Mammary epithelial cell (primary cell): ENCODE measurements at places on chromosomes 3 and 15. TPM values are rescaled to one million over a fixed set of nuclear protein-coding genes. Genes with fewer than 3 reads are reported as not detected.

DNA sequence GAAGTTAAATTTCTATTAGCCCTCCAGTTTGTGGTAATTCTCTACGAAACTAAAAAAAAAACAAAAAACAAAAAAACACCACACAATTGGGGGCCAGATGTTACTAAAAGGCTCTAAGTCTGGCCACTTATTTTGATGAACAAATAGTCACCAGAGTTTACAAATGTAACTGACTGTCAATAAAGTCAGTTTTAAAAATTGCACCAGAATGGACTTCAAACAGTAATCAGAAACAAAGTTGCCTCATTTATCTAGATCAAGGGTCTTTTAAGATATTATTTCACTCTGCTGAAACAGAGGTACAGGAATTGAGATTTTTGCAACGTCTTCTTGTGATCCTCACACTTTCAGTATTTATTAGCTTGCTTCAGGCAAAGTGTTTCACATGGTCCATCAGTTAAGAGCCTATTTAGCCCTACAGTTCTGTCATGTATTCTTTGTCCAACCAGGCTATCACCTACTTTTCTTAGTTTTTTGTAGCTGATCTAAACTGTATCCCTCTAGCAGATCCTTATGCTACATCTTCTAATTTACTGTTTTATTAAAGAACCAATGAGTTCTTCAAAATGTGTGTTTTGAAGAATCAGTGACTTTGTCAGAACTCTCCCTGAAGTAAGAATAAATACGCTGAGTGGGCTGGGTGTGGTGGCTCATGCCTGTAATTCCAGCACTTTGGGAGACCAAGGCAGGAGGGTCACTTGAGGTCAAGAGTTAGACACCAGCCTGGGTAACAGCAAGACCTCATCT, 74.7 kb downstream of the ANKRD28 start:
- DNase-seq, result no peak

GRCh38 chr15:53312707-53313106, 446.8 kb downstream of the WDR72 start:
- no peak for DNase-seq

KBTBD12 gene
- total RNA-seq, result not detected in 2 replicates

NEK11 gene
- 7.7 and 8.6 TPM in 2 replicates for total RNA-seq

DNA sequence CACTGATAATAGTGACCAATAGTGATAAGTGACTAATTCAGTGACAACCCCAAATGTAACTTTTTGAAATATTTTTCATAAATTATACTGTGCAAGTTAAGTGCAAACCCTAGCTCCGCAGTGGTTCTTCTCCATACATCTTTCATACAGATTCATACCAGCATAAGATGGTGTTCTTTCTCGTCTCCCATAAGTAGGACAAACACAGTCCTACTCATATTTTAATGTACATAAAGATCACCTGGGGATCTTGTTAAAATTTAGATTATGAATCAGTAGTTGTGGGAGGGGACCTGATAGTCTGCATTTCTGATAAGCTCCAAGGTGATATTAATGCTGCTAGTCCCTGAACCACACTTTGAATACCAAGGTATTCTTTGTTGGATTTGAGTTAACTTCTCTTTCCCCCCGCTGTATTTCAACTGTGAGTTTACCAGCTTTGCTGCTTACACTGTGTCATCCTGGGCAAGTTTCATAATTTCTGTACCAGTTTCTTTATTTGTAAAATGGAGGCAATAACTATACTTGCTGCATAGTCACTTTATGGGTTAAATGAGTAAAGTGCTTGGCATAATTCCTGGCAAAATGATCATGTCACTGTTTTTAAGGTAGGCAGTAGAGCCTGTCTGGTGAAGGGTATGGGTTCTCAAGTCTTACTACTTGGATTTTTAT, 34.7 kb upstream of the C3orf38 start:
- no peak for DNase-seq

PRICKLE2 gene
- total RNA-seq, result 9.6 and 23.2 TPM in 2 replicates

CXCR6 gene
- total RNA-seq, result not detected

GRCh38 chr3:119695480-119695879, 7.3 kb upstream of the CFAP91 start:
- DNase-seq, result peak; percentile 9

DNA sequence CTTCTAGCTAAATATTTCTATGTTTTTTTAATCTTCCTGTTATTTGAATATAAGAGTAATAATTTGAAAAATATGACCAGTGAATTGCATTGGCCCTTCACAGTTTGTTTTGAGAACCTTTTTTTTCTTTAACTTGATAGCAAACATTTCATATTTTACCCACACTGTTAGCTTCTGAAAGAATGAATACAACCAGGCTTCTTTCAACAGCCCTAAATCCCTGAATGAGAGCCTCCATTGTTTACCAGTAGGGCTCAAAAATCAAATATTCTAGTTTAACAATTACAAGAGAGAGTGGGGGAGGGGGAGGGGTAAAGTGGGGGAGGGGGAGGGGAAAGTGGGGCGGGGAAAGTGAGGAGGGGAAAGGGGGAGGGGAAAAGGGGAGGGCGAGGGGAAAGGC, 14.5 kb upstream of the TOP2B start:
- DNase-seq, result no peak

DNA sequence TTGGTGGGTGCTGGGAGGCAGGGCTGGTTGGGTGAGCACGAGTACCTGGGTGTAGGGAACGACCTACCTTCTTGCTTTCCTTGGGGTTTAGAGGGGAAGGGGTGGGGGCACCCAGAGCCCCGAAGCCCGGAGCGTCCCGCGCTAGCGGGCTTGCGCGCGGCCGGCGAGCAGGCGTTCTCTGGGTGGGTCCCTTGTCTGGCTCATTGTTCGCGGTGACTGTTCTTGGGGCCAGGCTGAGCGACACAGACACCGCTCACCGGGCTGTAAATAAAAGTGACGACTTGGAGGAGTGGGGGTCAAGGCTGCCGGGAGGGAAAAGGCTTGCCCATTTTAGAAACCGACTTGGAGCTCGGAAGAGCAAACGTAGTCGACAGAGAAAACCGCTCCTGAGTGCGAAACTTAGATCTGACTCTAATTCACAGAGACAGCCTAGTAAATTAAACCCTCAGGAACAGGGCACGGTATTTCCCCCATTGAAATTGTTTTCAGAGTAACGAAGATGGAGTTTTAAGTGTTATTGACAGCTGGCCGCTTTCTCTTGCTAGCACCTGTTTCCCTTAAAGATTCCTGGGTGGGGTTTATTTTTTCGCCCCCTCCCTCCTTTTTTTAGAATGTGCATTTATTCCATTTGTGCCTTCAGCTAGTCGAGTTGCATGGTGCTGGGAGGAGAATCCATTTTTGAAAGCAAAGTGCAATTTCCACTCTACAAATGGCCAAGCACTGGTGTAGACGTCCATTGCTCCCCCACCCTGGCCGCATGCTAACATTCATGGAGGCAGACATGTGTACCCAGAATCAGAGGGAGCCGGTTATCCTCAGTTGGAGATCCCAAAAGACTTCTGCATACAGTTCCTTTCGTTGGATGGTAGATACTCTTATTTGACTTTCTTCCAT, 532.1 kb upstream of the SEMA6D start:
- DNase-seq, result no peak

GRCh38 chr3:58334013-58334321, 1.3 kb downstream of the PXK start:
- DNase-seq, result no peak

DNA sequence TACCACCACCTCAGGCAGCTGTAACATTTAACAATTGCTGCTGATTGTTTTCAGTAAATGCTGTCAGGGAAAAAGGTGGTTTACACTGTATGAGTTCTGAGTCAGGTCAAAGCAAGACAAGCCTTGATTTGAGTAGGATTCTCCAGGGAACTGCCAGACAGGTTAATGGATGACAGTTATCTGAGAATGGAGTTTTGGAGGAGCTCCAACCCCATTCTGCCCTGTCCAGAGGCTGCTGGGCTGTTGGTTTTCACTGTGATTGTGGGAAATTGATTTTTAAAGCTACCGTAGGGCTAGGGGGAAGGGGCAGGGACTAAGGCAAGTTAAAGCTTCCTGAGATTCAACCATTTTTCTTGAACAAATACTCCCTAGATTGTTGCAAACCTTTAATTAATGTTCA, 39.9 kb downstream of the TICRR start:
- no peak for DNase-seq

DNA sequence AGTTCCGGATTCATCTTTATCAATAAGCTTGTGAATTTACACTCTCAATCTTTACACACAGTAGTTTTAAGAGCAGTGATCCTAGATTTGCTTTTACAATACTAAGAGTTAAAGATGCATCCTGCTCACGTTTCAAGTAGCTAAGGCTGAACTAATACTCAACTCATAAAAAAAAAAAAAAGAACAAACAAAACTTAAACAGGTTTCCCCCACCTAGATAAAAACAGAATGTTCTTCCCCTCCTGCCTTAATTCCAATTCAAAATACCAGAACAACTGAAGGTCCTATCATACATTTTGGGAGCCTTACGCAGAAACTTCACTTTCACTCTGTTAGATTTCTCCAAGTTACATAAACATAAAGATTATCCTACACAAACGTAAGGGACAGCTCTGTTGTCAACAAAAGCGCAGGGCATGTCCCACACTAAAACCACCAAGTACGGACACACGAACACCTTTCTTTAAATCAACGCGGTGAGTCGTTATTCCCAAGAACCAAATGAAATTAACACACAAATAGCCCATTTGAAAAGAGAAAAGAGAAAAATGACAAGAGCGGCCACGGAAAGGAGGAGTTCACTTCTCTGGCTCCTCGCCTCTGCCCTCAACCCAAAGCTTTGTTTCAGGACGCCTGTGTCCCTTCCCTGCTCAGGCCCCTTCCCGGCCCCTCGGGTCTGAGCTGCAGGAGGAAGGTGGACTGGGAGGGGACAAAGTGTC, 941 bp downstream of the CBLB start:
- DNase-seq, result peak; percentile 49

GRCh38 chr15:50353251-50353974, 1.6 kb downstream of the GABPB1 start:
- DNase-seq, result peak; percentile 88

DNA sequence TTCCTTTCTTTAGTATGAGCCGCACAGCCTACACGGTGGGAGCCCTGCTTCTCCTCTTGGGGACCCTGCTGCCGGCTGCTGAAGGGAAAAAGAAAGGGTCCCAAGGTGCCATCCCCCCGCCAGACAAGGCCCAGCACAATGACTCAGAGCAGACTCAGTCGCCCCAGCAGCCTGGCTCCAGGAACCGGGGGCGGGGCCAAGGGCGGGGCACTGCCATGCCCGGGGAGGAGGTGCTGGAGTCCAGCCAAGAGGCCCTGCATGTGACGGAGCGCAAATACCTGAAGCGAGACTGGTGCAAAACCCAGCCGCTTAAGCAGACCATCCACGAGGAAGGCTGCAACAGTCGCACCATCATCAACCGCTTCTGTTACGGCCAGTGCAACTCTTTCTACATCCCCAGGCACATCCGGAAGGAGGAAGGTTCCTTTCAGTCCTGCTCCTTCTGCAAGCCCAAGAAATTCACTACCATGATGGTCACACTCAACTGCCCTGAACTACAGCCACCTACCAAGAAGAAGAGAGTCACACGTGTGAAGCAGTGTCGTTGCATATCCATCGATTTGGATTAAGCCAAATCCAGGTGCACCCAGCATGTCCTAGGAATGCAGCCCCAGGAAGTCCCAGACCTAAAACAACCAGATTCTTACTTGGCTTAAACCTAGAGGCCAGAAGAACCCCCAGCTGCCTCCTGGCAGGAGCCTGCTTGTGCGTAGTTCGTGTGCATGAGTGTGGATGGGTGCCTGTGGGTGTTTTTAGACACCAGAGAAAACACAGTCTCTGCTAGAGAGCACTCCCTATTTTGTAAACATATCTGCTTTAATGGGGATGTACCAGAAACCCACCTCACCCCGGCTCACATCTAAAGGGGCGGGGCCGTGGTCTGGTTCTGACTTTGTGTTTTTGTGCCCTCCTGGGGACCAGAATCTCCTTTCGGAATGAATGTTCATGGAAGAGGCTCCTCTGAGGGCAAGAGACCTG, 13.2 kb downstream of the GREM1 start:
- peak; percentile 24 for DNase-seq

BAHD1 gene
- total RNA-seq, result 11.7 and 13.7 TPM in 2 replicates

- DNase-seq, result no peak
Measured at GRCh38 chr15:94844538-94845389, 613.4 kb downstream of the MCTP2 start.

- peak; percentile 77 for DNase-seq
Measured at GRCh38 chr3:9248522-9249271, 749 bp downstream of the SRGAP3 start.

SKOR1 gene
- total RNA-seq, result 0.27 TPM in 1 of 2 replicates, not detected in the other

- no peak for DNase-seq
Measured at GRCh38 chr3:71721651-71722157, 3.5 kb downstream of the EIF4E3 start.

DNA sequence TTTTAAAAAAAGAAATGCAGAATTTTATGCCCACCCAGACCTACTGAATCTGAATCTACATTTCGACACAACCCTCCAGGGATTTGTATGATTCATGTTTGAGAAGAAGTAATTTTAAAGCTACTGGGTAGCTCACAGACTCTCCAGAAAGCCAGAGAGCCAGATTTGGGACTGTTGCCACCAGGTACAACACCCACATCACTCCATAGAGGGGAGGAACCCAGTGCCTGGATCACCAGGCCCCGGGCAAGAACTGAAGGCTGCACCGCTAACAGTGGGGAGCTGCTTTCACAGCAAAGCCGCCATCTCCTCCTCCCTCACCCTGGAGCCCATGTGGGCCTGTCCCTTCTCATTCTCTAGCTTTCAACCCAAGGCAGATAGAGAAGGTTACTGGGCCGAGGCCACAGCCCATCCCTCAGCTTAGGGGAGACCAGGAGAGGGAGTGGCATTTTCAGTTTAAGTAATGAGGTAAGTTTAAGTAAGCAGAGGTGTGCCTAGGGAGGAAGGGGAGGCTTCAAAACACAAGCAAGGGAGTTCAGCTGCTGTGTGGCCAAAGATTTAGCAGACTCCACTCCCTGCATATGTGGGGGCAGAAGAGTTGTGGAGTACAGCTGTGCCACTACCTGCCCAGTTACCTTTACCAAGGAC, 109.8 kb downstream of the IL12A start:
- DNase-seq, result no peak

- DNase-seq, result no peak
Measured at GRCh38 chr15:74053517-74053916, 28.8 kb downstream of the GOLGA6A start.

DNA sequence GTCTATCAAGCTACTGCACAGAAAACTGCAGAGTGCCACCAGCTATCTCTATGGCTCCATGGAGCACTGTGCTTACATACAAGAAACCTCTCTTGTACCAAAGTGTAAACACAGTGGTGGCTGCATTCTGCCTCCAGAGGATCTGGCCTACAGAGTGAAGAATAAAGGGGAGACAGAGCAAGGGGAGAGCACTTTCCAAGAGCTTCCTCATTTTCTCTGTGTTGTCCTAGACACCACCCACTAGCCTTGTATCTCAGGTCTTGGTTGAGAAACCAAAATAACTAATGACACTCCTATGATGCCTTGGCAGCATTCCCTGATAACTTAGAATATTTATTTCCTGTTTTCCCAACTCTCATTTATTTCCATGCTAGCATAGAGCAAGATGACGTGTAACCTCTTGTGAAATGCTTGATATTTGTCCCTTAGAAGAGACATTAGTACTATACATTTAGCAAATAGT, 56.9 kb upstream of the PHLDB2 start:
- peak; percentile 90 for DNase-seq

CCR8 gene
- total RNA-seq, result not detected in 2 replicates
